NCI-H1694 (cell line): ENCODE measurements at places on chromosomes 2 and 18.

- DNase-seq = no peak
Observed at GRCh38 chr2:233088972-233089345, 28.8 kb downstream of the INPP5D start.

DNA sequence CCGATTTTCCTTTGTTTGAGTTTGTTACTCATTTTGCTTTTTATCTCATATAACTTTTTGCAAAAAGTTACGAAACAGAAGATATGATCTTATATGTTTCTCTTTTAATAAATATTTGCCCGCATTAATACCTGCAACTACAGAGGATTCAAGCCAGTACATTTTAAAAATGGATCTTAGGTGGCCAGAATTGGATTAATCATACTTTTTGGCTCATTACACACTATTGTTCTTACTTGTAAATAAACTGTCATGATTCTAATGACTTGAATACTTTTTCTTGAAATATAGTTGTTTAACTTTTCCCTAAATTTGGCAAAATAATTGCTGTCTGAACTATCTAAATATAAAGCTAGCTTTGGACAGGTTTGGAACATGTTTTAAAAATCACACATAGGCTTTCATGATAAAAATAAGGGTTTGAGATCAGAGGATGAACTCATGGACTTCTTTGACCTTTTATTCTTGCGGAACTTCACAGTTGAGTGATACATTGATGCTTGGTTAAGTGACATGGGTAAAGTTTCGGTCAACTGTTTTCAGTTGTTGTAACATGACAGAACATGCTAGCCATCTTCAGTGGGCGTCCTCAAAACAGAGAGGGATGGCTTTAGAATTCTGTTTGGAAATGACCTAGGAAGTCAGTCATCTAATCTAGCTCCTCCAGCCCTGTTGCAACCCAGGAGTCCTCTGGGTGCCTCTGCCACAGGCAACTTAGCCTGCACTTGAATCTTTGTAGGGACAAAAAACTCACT is 44.5 kb downstream of the LTBP1 start:
- no peak for DNase-seq

GRCh38 chr2:132609101-132609890 is 60.7 kb downstream of the LYPD1 start:
- no peak for DNase-seq

DNA sequence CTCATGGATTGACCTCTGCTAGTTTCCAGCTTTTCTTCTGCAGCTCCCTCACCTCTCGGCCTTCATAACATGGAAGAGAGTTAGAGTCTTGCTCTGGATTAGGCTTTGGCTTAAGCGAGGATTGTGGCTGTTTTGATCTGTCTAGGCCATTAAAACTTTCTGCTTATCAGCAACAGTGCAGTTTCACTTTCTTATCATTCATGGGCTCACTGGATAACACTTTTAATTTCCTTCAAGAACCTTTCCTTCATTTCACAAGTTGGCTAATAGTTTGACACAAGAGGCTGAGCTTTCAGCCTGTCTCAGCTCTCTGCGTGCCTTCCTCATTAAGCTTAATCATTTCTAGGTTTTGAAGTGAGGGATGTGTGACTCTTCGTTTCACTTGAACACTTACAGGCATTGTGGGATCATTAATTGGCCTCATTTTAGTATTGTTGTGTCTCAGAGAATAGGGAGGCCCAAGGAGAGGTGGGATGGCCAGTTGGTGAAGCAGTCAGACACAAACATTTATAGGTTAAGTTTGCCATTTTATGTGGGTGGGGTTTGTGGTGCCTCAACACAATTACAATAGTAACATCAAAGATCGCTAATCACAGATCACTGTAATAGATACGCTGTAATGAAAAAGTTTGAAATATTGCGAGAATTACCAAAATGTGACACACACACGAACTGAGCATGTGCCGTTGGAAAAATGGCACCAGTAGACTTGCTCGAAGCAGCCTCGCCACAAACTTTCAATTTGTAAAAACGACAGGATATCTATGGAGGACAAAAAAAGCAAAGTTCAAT is 129.3 kb downstream of the ZNF236 start:
- no peak for DNase-seq

GRCh38 chr2:217392930-217393584 is 533.2 kb upstream of the TNP1 start:
- no peak for DNase-seq

GRCh38 chr18:10085876-10086275 is 172.1 kb downstream of the VAPA start:
- DNase-seq = no peak
